ENCODE measurements at places on chromosomes 3 and 15. TPM values are rescaled to one million over a fixed set of nuclear protein-coding genes. Genes with fewer than 3 reads are reported as not detected.

The ADGRG7 gene
- total RNA-seq, result 0.23 TPM

DNA sequence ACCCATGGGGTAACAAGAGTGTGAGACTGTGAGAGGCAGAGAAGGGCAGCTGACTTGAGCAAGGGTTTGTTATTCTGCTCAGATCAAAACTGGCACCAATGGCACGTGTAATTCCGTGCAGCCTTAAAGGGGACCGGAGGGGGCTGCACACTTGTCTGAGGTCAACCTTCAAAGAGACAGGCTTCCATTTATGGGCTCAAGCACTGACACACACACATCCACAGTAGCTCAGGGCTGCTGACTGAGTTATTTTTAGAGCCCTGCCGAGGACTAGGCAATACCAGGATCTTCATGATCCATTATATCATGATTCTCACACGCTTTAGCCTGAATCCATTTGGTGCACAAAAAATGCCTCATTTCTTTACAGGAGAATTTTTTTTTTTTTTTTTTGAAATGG, 20.6 kb upstream of the SPTBN5 start:
- DNase-seq, result no peak

- no peak for DNase-seq
Observed at GRCh38 chr3:13529196-13530112, 19.5 kb upstream of the FBLN2 start.

DNA sequence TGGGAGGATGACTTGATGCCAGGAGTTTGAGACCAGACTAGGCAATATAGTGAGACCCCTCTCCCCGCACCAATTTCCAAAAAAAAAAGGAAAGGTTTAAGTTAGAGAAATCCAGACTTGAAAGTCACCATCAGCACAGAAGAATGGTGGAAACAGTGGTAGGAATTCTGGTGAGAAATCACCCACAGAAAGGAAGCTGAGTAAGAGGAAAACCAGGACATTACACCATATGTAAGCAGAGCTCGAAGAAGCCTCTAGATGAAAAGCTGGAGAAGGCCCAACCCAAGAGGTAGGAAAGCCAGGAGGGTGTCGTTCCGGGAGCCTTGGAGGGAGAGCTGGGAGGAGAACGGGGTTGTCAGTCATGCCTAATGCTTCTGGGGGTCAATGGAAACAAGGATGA, 40.5 kb downstream of the RASGRP1 start:
- DNase-seq, result no peak

- no peak for DNase-seq
Observed at GRCh38 chr15:55044162-55044561, 152.6 kb downstream of the RSL24D1 start.

- no peak for DNase-seq
Observed at GRCh38 chr3:6640907-6641306, 220.0 kb upstream of the GRM7 start.

DNA sequence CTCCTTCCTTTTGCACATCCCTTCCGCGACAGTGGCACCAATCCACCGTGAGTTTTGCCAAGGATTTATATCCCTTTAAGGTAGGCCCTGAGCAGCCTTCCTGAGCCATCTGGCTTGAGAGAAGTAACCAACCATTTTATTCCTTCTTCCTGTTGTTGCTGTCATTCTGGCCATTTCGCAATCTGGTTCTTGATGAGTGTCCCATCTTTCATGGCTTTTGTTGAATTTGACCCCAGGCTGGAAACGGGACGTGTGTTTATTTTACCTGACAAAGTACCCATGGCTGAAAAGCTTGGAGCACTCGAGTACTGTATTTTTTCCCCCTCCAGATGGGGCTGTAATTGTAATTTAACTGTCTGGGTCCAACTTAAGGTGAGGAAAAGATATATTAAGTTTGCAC, 173.4 kb downstream of the WNT5A start:
- no peak for DNase-seq

GRCh38 chr3:141218162-141218835, 13.3 kb upstream of the PXYLP1 start:
- DNase-seq, result peak; percentile 55

GRCh38 chr3:42489937-42490227, 12.6 kb upstream of the VIPR1 start:
- DNase-seq, result no peak

DNA sequence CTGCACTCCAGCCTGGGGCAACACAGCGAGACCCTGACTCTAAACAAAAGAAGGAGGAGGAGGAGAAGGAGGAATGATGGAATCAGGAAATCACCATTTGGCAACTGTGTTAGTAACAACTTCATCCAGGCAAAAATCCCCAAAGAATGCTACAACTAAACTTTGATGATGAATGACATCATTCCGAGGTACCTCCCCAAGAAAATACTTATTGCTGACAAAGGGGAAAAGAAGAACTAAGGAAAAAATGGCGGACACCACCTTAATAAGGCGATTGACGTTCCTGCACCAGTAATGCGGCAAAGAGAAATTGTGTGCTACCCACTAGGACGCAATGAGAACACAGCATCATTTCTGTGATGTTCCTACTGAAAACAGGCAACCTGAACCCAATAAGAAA, 78.2 kb upstream of the SLC6A11 start:
- DNase-seq, result no peak

The GOLGA8Q gene
- total RNA-seq, result not detected

GRCh38 chr3:187021748-187022402, 91.5 kb downstream of the ST6GAL1 start:
- no peak for DNase-seq

DNA sequence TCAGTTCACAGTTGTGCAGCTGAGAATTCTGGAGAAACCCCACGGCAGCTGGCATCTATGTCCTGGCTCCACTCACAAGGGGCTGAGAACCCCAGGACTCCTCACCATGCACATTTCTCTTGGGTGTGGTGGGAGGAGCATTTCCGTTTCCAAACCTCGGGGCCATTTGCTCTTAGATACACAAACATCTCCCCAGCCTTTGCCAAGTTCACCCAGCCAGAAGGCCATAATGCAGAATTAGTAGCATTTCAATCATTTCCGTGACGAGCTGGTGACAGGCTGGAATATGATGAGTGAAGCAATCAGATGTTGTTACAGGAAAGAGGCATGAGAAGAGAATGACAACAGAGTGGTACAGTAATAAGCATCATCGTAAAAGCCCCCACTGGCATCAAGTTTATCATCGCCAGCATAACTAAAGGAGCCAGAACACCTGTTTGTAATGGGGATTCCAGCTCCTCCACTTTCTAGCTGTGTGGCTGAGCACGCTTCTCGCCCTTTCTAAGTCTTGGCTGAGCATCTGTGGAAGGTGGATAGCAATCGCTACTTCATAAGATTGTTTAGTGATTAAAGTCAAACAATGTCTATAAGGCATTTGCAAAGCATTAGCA, 82.0 kb downstream of the LIPC start:
- DNase-seq, result no peak

DNA sequence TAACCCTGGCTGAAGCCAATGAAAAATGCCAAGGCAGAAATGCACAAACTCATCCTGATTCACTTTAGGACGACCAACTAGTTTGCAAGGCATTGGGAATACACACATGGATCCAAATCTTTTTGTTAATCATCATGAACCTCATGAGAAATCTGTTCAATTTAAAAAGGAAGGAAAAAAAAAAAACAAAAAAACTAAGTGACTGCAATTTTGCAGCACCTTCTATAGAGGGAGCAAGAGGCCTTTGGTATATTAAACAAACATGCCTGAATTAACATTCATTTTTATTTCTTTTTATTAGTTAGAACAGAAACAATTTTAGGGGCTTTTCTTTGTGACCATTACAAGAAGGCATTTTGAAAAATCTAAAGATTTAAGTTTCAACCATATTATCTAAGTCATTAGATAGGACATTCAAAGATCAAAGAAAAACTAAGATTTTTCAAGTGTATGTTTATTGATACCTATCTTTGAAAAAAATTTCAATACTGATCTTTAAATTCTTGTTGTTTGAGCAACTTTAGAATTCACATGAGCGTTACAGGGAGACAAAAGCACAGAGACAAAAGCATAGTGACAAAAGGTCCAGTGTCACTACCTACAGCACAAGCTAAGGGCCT, 182.4 kb downstream of the CBLB start:
- no peak for DNase-seq

- DNase-seq, result no peak
Observed at GRCh38 chr15:29680465-29681165, 141.7 kb downstream of the TJP1 start.

The DET1 gene
- 9.7 TPM for total RNA-seq

- peak; percentile 34 for DNase-seq
Observed at GRCh38 chr3:141798448-141798845, 35.2 kb downstream of the GRK7 start.

The ZNF710 gene
- 5.0 TPM for total RNA-seq

The ZFYVE19 gene
- 27.1 TPM for total RNA-seq

The FAM174B gene
- 9.6 TPM for total RNA-seq

- DNase-seq, result no peak
Observed at GRCh38 chr3:143036557-143036956, 35.2 kb downstream of the U2SURP start.

The ASB14 gene
- 1.3 TPM for total RNA-seq

DNA sequence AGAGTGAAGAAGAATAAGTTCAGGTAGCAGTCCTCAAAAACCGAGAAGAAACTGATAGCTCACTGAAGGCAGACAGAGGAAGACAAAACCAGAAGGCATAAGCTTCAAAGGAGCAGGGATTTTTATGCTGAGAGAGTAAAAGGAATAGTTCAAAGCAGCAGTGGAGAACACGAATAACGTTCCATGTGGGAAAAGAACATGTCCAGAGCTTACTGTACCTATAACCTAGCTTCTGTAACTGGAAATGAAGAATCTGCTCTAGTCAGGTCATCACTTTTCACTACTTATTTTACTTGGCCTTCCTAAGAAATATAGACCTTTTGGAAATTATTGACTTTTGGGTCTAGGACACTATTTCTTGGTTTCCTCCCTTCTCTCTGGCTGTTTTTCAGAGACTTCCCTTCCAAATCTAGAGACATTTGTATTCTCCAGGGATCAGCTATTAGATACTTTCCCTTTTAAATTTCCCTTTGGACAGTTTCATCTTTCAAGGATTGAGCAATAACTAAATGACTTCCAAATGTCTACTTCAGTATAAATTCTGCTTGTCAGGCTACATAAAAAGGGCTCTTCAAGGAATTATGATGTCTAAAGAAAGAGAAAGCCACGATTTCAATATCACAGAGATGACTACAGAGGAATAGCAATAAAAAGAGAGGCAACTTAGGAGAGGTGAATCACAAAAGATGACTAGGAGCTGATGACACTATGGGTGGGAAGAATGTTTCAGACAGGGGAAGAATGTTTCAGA, 46.7 kb downstream of the UBE3A start:
- no peak for DNase-seq

- DNase-seq, result no peak
Observed at GRCh38 chr3:62995119-62995518, 119.9 kb upstream of the CADPS start.

DNA sequence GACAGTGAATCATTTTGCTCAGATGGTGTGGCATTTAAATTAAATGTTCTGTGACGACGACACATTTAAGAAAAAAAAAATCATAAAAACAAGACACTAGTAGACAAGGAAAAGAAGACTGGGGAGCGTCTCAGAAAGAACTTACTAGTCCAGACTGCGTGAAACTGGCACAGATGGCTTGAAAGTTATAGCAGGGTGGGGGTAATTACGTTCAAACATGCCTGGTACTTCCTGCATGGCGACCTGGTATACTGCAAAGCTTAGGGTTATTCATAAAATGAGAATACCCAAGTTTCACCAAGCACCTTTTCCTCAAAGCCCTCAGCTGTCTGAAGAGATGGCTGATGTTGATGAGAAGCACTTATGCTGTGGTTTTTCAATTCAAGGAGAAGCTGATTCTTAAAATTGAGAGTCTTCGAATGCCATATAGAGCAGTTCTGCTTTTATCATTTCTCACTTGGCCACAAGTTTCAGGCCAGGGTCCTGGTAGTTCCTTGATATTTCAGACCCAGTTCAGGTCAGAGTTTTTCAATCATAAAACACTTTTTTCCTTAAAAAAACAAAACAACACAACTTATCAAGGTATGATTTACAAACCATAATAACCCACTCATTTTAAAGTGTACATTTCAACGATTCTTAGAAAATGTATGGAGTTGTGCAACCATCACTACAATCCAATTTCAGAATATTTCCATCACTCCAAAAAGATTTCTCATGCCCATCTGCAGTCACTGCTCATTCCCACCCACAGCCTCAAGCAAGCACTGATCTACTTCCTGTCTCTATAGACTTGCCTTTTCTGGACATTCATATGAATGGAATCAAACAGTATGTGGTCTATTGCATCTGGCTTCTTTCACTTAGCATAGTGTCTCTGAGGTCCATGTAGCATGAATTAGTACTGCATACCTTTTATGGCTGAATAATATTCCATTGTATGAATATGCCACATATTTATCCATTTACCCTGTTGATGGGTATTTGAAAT, 24.7 kb downstream of the PCOLCE2 start:
- no peak for DNase-seq

GRCh38 chr3:143771258-143771657, 77.0 kb downstream of the SLC9A9 start:
- no peak for DNase-seq

The GATM gene
- 76.7 TPM for total RNA-seq

The AEN gene
- 7.9 TPM for total RNA-seq

All from heart left ventricle (tissue), 16 donors.